ENCODE measurements at places on chromosomes 6 and 20.

- no peak for DNase-seq
Measured at GRCh38 chr6:91711518-91711917, 1124.6 kb upstream of the MAP3K7 start.

GRCh38 chr6:21730533-21730932 is 137.0 kb downstream of the SOX4 start:
- DNase-seq, result no peak

DNA sequence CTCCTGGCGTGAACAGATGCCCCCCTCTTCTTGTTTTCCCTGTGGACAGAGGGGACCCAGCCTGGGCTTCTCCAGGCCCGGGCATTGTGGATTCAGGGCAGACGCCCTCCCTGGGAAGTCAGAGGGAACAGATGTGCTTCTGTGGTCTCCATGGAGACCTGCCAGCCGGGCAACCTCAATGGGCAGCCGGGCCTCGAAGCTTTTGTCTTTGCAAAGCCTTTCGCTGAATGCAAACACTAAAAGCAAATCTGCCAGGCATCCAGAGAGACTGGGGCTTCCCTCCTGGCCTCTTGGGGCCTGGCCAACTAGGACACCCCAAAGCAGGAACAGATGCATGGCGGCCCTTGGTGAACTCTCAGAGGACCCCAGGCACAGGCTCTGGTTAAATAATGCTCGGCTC is 370.0 kb upstream of the SULF2 start:
- DNase-seq, result peak; percentile 93

DNA sequence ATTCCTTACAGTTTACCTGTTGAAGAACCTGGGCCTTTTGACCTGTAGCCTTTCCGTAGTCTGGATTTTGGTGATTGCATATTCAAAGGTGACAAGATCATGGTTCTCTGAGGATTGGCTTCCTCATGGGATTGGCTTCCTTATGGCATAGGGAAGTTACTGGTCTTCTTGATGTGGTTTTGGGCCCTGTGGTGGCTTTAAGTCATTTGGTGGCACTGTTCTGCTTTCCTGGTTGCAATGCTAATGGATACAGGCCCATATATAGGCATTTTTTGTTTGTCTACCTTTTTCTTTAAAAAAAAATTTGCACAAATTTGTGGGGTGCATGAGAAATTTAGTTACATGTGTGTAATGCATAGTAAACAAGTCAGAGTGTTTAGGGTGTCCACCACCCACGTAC is 185.7 kb downstream of the CDKAL1 start:
- no peak for DNase-seq

DNA sequence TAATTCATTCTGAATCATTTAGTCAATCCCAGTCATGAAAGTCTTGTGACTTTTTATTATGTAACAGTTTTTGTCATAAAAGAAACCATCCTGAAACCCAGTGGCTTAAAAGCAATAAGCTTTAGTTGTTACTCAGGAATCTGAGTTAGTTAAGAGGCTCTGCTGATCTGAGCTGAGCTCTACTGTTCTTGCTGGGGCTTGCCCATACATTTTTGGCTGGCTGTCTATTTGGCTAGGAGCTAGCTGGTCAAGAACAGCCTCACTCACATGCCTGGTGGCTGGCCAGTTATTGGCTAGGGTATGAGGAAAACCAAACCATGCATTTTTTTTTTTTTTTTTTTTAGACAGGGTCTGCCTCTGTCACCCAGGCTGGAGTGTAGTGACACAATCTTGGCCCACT is 10.6 kb downstream of the TCF21 start:
- DNase-seq, result no peak

DNA sequence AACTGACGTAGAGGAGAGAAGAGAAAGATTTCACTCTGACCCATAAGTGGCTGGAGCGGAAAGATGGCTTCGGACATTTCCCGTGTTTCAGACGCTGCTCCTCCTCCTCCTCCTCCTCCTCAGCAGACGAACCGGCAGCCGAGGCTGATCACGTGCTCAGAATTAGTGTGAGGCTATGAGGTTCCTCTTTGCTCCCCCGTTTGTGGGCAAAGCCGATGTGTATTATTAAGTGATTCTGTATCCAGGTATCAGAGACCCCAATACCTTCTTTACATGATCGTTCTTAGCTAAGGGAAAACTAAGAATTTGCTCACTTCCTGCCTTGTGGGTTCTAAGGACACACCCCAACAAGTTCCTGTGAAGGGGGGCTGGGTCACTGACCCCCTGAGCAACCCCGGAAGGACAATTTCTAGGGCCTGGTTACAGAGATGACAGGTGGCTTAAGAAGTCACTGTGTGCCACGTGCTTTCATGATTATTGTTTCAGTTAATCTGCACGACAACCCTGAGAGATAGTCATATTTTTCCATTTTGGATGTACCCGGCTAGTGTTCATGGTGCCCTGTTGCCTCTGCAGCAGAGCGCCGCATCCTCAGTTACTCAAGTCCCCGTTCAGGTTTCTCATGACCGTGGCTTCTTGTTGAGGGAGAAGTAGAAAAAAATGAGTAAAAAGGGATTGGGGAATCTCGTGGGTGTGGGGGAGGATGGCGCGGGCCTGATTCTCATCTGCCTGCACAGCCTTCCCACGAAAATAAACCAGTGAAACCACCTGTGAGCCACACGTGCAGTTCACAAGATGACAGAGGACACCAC is 671.8 kb downstream of the QKI start:
- no peak for DNase-seq

GRCh38 chr6:53651205-53651763 is 14.3 kb downstream of the KLHL31 start:
- peak; percentile 85 for DNase-seq

DNA sequence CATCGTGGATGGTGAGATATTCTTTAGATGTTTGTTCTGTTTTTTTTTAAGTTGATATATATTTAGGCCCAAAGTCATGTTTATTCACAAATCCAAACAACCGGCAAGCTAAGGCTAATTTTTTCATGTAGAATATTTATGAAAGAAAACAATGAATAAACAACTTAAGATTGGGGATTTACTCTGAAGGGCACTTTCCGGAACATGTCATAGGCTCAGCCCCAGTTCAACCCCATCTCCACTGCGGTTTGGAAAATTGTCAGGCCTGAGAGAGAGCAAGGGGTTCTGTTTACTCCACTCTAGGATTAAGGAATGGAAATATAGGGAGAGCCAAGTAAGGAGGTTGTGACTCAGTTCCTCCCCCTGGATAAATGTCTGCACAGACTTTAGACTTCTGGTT is 18.3 kb downstream of the RPS6KA2 start:
- DNase-seq, result no peak

DNA sequence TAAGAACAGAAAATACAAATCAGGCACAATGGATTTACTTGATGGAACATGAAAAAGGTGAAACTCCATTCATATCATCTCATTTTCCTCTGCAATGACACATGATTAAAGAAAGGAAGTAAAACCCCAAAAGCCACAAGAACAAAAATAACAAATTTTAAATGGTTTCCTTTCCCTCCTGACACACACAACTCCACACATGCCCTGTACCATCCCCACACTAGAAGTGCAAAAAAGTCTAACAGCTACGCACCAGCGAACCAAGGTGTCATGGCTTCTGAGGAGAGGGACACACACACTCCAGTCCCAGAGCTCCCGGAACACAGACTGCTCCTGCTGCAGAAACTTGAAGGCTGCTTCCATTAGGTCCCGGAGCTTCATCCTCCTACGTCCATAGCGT is 25.3 kb downstream of the MDN1 start:
- no peak for DNase-seq

- DNase-seq, result no peak
Measured at GRCh38 chr20:57977141-57977540, 251.3 kb downstream of the ANKRD60 start.

DNA sequence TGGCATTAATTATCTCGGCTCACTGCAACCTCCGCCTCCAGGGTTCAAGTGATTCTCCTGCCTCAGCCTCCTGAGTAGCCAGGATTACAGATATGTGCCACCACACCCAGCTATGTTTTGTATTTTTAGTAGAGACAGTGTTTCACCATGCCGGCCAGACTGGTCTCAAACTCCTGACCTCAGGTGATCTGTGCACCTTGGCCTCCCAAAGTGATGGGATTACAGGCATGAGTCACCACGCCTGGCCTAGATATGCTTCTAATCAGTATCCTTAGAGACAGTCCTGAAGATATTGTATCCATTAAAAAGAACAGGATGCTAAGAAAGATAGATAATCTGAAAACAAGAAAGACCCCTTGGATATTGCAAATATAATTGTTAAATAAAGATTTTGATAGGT is 3.1 kb upstream of the IPCEF1 start:
- no peak for DNase-seq

DNA sequence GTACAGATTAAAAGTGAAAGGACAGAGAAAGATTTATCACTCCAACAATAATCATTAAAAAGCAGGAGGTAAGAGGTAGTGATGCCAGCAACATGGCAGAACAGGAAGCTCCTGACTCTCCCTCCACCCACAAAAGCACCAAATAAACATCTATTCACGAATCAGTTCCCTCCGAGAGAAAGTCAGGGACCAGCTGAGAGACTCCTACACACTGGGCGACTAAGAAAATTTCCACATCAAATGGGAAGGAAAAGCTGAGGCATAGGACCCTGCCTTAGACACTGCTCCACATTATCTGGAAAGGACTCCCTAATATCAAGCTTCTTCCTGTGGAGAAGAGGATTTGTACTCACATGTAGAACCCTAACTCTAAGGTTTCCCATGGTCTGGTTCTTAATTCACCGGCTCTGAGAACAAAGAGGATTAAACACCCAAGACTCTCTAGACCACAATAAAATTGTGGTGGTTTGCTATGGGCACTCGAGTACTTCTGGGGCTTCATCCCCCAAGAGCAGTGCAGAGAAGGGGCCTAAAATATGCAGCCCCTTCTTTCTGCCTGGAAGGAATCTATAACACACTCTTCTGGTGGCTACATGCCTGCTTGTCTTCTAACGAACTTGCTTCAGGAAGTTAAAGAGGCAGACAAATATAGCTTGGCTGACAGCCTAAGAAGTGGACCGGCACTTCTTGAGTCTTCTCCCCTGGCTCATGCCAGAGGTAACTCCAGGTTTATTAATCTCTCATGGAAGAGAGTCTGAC is 29.4 kb upstream of the ASF1A start:
- DNase-seq, result no peak

DNA sequence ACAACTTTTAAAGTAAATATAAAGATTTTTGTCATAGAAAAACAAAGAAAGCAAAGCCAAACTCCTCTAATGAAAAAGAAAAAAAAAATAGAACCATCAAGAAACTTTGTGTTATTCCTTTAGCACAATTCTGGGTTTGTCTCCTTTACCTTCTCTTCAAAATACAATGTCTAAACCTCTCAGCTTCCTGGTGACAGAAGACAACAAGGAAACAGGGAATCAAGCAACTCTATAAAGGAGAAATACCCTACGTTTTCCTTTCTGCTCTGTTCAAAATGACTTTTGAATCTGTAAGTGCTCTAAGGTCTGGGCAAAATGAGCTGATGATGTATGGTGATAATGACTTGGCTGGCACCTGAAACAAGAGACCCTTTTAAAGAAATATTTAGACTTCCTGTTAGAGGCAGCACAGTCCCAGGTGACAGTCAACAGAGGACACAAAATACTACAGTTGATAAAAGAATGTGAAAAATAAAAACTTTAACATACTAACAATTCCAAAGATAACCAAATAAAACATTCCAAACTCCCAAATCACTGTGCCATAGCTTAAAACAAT is 101.4 kb downstream of the PRDM1 start:
- DNase-seq, result no peak

DNA sequence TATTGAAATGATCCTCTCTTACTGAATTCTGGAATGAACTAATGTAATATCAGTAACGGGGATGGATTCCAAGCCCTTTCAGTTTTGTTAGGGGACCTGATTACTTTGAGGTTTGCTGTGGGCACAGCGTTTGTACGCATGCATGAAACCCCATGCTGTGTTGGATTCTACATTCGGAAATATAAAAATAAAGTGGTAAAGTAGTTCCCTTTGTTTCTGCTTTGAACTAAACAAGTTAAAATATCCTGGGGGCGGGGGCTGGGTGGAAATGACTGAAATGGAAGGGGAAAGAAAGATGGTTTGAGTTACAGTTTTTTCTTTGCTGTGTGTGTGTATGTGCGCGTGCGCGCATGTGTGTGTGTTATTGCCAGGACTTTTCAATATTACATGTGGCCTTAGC is 196.5 kb upstream of the OPRM1 start:
- no peak for DNase-seq

DNA sequence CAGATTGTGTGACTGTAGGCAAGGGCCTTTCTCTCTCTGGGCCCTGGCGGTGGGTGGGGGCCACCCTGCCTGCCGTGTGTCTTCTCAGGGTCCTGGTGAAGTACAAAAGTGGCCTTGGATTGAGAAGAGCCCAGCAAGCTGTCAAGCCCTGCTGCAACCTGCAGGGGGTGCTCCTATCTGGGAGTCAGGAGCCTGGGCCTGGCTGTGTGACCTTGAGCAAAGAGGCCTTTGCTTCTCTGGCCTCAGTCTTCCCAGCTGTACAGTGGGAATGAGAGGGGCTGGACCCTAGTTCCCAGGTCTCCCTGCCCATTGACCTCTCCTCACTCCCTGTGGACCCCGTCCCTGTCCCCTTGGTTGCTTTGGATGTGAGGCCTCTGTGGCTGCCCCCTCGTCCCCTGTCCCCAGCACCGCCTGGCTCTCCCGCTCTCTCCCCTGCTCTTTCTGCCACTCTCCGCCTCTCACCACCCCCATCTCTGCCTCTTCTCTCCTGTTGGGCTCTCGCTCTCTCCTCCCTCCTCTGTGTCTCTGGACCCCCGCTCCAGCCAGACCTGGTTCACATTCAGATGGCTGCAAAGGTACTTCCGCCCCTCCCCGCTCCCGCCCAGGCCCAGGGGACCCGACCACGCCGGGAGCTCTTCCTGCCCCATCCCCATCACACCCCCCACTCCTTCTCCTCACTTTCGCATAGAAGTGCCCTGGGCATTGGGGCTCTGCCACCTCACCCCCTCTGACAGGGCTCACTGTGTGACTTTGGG is 46.7 kb downstream of the SRC start:
- peak; percentile 21 for DNase-seq

- peak; percentile 69 for DNase-seq
Measured at GRCh38 chr6:20705741-20706140, 171.5 kb downstream of the CDKAL1 start.

GRCh38 chr6:82072751-82073150 is 174.8 kb downstream of the IBTK start:
- DNase-seq, result no peak

Data from NCI-H524 (cell line).